ENCODE measurements at places on chromosomes 12 and 14.

- DNase-seq, result no peak
Observed at GRCh38 chr14:26595926-26596542, 1.8 kb downstream of the NOVA1 start.

DNA sequence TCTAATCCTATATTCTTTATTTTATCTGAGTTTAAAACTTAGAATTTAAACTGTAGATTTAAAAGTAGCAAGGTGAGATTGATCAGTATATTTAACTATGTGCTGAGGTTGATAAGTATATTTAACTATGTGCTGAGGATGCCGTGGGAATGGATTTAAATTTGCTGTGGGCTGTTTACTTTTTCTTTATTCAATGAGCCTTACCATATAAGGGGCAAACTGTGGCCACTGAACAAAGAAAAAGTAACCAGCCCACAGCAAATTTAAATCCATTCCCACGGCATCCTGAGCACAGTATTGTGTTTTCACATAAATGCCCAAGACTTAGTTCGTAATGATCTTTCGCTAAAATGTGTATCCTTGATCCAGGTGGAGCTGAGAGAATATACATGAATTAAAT, 43.1 kb downstream of the PROX2 start:
- DNase-seq, result no peak

DNA sequence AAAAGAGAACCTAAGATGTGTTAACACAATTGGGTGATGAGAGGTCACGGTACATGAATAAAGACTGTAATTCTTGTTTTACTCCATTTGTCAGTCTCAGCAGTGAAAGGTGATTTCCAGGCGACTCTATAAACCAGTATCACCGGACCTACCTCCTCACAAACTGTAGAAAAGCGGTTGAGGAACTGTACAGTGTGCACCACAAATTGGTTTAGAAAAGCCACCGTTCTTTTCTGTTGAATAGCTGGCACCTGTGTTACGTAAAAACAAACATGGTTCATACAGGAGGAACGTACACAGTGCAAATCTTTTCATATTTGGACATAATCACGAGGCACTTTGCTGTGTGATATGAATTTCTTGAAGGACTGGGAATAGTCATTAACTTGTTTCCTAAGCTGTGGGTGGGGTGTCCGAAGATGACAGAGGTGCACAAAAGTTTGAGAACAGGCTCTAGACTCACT, 663 bp downstream of the WASHC3 start:
- no peak for DNase-seq

DNA sequence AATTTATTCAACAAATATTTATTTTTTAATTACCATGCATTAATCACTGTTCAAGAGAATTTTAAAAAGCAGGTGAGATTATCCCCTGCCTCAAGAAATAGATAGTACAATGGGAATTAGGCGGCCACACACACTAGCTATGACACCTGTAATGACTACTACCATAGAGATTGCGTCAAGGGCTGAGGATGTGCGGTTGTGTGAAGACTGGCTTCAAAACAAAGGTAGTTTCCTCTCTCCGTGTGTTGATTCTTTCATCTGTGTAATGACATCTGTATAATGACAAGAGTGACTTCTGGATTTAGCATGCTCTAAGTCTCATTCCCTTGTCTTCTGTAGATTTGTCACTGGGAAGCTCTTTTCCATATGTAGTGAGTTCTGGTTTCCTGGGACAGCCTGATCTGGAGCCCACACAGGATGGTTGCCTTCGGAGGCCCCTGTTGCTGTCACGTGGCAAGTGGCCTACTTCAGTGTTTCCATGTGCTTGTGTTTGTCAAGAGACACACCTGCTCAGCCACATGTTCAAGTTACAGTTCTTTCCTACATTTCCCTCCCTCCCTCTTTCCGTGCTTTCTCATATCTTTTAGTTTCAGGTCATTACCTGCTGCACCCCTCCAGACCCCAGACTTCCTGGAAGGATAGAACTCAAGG, 64.3 kb downstream of the GALNT8 start:
- DNase-seq, result no peak

GRCh38 chr14:85129921-85130320, 400.0 kb upstream of the FLRT2 start:
- DNase-seq, result no peak

DNA sequence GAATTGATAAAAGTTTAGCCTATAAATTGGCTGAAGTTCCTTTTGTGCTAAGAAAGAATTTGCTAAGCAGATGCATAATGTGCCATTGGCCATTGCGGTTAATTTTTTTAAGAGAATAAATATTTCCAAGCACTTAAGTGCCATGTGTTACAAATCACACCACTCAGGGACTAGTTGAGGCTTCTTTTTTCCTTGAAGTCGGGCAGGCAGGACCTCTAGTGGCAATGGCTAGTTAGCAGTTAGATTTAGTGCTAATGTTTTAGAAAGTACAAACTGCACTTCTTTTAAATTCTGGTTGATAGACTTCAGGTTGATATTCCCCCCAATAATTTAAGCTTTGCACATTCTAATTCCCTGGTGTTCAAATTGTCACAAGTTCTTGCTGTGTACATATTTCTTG, 294.3 kb downstream of the APAF1 start:
- DNase-seq, result no peak

- DNase-seq, result no peak
Observed at GRCh38 chr14:104817930-104818713, 17.2 kb downstream of the ZBTB42 start.

DNA sequence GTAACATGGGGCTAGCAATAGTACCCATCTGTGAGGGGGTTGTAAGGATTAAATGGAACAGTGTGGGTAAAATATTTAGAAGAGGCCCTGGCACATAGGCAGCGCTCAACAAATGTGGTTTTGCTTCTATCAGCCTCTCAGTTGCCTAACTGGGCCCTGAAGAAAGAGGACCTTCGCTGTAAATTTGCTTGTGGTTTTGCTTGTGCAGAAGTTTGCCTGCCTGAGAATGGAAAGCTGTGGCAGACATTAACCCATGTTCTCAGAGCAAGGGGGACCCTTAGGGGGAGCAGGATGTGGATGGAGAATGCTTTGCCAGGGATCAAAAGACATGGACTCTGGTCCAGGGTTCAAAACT, 160.1 kb downstream of the BRMS1L start:
- no peak for DNase-seq

DNA sequence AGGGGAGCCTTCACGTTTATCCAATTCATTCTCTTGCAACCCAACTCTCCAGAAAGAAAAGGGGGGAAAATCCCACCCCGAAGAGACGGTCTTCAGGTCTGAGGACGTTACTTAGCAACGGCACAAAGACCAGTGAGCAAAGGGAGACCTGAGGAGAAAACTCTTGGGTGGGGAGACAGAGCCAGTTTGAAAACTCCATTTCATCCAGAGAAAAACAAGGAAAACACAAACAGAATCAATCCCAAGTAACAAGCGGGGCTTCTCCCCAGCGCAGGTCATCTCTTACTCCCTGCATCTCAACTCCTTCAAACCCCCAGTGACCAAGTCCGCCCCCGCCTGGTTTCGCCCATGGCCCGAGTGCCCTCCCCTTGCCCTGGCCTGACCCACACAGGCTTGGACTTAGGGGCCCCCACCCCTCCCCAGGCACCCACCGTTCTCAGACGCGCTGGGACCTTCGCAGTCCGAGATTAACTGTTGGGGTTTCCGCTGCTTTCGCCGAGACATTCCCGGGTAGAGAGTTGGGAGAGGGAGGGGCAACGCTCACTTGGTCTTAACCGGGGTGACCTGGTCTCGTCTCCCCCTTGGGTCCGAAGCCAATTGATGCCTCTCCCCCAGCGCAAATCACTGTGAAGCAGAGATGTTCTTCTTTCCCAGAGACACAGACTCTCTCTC, 10.4 kb upstream of the SALL2 start:
- no peak for DNase-seq

DNA sequence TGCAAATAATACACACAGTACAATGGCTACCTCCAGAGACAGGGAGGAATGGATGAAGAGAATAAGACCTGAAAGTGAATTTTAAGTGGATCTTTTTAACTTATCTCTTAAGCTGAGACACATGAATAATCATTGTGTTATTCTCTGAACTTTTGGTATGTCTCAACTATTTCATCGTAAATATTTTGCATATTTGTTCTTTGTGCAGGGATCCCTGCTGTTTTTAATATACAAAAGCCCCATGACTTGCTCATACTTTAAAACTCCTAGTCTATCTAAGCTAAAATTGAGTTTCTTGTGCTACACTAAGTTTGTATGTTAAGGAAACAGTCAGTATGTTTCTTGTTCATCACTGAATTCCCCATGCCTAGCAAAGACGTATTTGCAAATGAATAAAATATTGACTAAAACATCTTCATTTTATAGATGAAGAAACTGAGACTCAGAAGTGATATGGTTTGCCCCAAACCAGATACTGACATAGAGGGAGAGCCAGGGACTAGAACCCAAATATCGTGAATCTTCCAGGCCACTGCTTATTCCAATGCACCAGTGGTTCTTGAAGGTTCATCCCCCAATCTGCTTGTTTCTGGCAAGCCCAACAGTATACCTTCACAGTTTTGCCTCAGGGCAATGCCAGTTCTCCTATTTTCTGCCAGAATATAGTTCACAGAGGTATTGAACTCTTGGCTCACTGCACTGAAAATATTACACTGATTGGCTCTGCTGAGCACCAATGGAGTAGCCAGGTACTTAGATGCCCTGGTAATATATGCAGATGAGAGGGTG, 356.9 kb downstream of the MED13L start:
- DNase-seq, result no peak

- DNase-seq, result peak; percentile 76
Observed at GRCh38 chr12:56338308-56339157, at the start of gene IL23A. Gene IL23A, plus strand, starts transcription at chr12:56338884. Its CDS starts 161 bp downstream, at chr12:56339045.

GRCh38 chr14:24677956-24678355, 44.0 kb upstream of the GZMB start:
- no peak for DNase-seq

GRCh38 chr12:132352896-132353800, 23.8 kb upstream of the GALNT9 start:
- DNase-seq, result no peak

DNA sequence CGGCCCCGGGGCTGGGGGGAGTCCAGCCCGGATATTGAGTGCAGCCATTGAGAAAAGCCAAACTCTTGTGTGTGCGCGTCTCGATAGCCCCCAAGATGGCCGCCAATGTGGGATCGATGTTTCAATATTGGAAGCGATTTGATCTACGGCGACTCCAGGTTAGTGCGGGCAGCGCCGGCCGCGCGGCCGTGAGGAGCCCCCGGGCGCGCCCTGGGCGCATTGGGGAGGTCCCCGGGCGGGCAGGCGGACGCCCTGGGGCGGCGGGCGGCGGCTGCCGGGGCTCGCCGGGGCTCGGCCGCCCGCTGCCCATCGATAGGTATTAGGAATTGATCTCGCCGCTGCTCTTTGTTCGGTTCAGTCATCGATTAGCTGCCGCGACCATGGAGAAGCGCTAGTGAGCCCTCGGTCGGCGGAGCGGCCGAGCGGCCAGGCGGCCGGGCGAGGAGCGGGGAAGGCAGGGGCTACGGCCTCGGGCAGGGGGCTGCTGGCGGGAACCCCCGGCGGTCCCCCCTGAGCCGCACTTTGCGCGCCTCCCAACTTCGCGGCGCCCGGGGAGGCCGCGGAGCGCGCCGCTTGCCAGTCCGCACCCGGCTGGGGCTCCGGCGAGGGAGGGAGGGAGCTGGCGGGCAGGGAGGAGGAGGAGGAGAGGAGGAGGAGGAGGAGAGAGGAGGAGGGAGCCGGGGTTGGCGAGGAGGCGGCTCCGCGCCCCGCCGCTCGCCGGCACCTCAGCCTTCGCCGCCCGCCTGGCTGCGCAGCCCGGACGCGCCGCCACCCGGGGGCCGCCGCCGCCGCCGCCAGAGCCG, 113.9 kb upstream of the MYL2 start:
- no peak for DNase-seq

DNA sequence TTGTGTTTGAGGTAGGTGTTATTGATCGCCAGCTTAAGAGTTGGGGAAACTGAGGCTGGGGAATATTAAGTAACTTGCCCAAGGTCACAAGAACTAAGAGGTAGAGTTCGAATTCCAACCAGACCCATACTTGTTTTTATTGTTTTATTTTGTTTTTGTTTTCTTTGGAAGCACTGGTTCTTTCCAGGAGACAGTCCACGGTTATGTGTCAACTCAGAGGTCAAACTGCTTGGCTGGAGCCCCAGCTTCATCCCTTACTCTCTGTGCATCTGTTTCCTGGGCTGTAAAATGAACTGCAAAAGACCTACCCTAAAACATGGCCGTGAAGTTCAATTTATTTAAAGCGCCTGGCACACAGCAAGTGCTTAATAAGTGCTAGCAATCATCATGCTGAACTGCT, 74.4 kb upstream of the MAP1LC3B2 start:
- DNase-seq, result no peak

- DNase-seq, result no peak
Observed at GRCh38 chr12:113226696-113227568, 5.7 kb downstream of the TPCN1 start.

DNA sequence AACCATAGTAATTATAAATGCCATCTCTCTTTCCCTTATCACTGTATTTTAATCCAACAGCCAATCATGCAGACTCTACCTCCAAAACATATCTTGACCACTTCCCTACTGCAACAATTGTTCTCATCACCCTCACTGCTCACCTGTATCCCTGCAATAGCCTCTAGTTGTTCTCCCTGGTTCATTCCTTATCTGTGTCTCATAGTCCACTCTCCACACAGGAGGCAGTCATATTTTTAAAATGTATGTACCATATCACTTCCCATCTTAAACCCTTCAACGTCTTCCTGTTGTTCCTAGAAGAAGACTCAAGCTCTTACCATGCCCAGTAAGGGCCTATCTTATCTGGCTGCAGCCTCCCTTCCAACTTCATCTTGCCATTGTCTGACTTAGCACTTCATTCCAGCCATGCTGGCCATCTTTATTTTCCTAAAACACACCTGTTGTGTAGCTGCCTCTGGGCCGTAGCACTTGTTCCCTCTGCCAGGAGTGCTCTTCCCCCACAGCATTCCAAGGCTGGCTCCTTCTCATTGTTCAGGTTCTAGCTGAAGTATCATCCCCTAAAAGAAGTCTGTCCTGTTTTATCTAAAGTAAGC, 27.8 kb upstream of the BHLHE41 start:
- no peak for DNase-seq

DNA sequence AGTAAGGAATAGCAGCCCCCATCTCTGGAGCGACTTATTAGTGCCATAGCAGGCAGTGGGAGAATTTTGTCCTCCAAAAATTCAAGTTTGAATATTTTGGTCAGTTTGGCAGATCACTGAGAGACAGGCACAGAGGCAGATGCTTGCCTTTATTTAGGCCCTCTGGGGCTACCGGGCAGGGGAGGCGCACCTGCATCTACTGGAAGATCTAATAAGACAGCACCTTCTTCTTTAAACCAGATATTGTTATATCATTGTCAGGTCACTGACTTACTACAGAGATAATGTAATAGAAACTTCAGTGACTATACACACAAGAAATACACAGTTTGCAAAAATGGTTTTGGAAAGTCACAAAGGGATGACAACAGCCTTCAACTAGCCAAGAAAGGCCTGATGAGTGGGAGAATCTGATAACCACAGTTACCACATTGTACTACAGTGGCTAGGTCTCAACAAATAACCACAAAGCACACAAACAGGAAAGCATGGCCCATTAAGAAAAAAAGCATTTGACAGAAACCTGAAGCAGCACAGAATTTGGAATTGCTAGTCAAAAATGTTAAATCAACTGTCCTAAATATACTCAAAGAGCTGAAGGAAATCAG, 56.8 kb downstream of the CDK17 start:
- DNase-seq, result no peak

Data from stimulated activated CD4-positive, alpha-beta T cell treated with anti-CD3 and anti-CD28 coated beads, Interleukin-1b, Interleukin-23, amount 100 ng/mL, for 1 hour (primary cell).